Fibroblast of upper back skin (primary cell): ENCODE measurements at places on chromosomes 7 and 10.

DNA sequence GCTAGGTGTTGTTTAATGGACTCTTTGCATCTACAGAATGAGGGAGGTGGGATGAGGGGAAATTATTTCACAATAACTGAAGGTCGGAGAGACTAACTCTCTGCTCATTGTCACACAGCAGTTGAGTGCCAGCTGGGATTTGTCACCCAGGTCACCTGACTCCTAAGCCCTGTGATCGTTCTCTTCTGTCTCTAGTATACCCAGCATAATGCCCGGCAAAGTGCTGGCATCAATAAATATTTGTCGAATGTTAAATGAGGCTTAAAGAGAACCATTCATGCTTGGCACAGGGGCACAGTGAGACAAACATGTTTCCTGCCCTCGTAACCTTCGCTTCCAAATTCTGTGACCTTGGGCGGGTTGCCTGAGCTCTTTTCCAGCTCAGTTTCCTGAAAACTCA lies 70.8 kb downstream of the TCF7L2 start:
- no peak for DNase-seq

DNA sequence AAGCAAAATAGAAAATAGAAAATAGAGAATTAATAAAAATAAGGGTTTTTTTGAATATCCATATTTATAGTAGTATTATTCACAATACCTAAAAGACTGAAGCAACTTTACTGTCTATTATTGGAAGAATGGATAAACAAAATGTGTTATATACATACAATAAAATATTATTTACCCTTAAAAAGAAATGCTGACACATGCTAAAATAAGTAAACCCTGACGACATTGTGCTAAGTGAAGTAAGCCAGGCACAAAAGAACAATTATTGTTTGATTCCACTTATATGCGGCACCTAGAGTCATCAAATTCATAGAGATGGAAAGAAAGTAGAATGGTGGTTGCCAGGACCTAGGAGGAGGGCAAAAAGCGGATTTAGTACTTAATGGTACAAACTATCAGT lies 39.0 kb downstream of the LRRC17 start:
- DNase-seq, result no peak

GRCh38 chr7:94433224-94433623 lies 38.5 kb downstream of the COL1A2 start:
- DNase-seq, result peak; percentile 40

- no peak for DNase-seq
These were observed 34.9 kb downstream of the R3HCC1L start for GRCh38 chr10:98169379-98169778.
